ENCODE measurements at places on chromosomes 2 and 18.

- no peak for DNase-seq
These were observed 57.5 kb downstream of the SLC35F5 start for GRCh38 chr2:113698892-113699447.

DNA sequence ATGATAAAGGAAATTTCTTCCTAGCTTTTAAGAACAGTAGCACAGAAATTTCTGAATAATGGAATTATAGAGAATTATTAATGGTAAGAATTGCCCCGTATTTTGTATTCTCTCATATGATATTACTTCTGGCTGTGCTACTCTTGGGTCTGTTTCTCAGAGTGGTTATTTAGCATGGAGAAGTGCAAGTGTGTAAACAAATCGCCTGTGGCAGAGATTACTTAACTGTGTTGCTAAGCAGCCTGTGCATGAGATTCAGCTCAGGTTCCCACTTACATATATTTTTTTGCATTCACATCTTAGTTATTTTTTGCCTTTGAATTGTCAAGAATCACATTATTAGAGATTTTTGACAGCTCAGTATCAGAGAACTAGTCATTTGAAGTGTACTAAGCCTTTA, 80.1 kb upstream of the NFATC1 start:
- no peak for DNase-seq

DNA sequence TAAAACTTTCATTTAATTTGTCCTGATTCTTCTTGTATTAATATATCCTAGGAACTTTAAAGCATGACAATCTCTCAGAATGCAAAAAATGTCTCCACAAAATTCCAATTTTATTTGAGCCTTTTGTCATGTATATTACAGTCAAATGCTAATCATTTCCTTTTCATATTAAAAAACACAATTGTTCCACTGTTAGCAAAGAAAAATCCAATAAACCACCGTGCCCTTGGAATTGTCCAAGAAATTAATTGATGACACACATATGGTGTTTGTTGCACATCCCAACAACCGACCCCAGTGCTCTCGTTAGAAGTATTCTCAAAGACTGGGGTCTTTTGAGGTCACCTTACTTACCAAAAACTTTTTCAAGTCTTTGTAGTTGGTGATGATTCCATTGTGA, 28.1 kb downstream of the GFPT1 start:
- DNase-seq, result no peak

DNA sequence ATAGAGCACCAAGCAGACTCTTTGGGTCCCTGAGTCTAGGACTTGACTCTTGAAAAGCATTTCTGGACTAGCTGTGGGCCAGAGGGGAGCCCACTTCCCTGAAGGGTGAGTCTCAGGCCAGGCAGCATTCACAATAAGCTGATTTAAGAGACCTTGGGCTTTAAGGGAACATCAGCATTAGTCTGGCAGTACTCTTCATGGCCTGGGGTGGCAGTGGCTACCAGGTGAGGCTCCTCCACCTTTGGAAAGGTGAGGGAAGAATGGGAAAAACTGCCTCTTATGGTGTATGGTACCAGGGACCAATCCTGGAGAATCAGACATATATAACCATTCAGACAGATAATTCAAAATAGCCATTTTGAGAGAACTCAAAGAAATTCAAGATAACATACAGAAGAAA, 599.9 kb upstream of the POU3F3 start:
- no peak for DNase-seq

DNA sequence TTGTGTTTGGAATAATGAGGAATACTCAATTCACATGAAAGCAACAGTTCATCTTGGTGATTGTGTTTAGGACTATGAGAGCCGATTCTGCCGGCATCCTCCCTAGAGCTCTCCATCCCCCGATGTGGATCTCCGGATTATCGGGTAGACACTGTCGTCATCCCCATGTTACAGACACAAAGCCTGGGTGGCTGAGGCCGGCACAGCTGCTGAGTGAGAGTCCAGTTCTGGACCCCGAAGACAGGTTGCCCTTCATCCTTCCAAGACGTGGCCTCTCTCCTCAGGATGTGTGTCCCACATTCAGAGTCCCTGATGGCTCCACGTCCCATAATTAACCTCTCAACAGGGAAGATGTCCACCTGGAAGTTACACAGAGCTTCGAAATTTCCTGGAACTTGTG, 129.3 kb downstream of the HDAC4 start:
- DNase-seq, result no peak

DNA sequence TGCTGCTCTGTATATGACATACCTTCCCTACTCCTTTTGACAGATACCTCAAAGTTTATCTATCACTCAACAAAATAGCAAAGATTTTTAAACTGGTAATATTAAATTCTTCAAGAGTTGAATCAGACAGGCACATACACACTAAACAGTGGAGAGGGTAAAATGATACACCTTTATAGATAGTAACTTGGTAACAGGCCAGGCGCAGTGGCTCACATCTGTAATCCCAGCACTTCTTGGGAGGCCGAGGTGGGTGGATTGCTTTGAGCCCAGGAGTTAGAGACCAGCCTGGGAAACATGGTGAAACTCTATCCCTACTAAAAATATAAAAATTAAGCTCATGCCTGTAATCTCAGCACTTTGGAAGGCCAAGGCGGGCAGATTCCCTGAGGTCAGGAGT, 23.2 kb downstream of the ASXL2 start:
- DNase-seq, result no peak

All from stimulated activated CD4-positive, alpha-beta T cell treated with anti-CD3 and anti-CD28 coated beads, Interleukin-12 subunit alpha, Interleukin-12 subunit beta, amount 100 ng/mL, for 4 hours (primary cell).